CD4-positive, alpha-beta T cell (primary cell): ENCODE measurements at places on chromosomes 5 and 9. TPM values are rescaled to one million over a fixed set of nuclear protein-coding genes. Genes with fewer than 3 reads are reported as not detected.

DNA sequence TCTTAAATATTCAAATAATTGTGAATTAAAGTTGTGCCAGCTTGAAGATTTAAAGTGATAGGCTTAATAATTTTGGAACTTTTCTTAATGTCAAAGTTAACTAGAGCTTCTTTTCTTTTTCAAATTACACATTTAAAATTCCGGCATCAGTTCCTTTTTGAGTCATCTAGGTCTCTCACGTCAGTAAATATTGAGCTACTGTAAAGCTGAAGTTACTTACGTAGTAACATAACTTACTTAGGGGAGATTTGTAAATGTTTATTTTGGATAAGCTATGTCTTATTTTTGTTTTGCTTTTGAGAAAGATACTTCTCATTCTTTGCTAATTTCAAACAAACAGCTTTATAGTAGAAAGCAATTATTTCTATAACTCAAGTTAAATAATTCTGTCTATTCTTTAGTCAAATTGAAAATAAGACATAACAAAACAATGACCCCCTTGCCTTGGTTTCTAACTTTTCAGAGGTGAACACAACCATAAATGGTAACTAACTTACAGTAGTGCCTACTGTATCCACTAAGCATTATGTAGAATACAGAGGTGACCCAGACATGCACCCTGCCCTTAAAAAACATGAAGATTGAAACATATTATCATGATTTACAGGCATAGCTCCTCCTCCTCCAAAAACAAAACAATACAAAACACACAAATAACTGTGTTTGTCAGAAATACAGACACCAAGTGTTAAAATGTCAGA is 29.8 kb downstream of the CD274 start:
- H3K27ac ChIP-seq: no peak overlapping the region
- no peak overlapping the region for H3K4me3 ChIP-seq
- H3K4me1 ChIP-seq: no peaks in the 10 kb centered on the region
- H3K36me3 ChIP-seq: no peaks in the 10 kb centered on the region

Gene ARPC5L
- 37.0 TPM for total RNA-seq

GRCh38 chr5:61002611-61003355 is 57.8 kb downstream of the NDUFAF2 start:
- DNase-seq: no peak
- no peaks in the 10 kb centered on the region for H3K4me1 ChIP-seq
- no peak overlapping the region for H3K27ac ChIP-seq
- no peaks in the 10 kb centered on the region for H3K27me3 ChIP-seq
- H3K4me3 ChIP-seq: no peak overlapping the region

Gene IFNA21
- not detected for total RNA-seq
